ENCODE measurements at places on chromosomes 13 and 19.

DNA sequence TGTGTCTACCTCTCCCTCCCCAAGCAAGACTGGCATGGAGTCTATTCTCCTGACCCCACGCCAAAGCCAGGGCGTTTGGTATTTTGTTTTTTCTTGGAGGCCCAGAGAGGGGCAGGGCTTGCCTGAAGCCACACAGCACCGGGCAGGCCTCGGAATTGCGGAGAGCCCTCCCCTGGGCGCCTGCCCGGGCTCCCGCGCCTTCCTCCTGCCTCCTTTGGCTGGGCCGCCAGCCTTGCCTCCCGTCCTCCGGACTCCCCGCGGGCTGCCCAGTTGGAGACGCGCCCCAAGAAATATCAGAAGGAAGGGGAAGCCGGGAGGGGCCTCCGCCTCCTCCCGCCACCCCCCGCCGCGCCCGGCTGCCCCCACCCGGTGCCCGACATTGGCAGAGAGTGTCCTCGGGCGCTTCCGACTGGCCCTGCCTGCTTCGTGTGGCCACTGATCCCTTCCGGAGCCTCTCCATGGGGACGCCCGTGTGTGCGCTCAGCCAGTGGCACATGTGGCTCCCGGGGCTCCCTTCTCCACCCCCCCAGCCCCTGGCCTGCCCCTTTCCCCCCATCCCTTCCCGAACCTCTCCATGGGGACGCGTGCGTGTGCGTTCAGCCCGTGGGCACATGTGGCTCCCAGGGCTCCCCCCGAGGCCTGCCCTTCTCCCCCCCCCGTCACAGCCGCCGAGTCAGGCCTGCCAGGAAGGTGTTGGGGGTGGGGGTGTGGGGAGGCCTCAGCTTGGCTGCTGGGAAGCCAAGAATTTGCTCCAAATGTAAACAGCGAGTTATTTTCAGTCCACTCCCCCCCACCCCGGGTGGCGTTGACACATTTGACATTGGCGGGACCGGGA, 37.3 kb downstream of the NFIC start:
- DNase-seq, result peak; percentile 93

- DNase-seq, result no peak
Measured at GRCh38 chr19:35383536-35383935, 12.7 kb downstream of the GPR42 start.

GRCh38 chr13:100128373-100128772, 39.5 kb downstream of the PCCA start:
- no peak for DNase-seq

DNA sequence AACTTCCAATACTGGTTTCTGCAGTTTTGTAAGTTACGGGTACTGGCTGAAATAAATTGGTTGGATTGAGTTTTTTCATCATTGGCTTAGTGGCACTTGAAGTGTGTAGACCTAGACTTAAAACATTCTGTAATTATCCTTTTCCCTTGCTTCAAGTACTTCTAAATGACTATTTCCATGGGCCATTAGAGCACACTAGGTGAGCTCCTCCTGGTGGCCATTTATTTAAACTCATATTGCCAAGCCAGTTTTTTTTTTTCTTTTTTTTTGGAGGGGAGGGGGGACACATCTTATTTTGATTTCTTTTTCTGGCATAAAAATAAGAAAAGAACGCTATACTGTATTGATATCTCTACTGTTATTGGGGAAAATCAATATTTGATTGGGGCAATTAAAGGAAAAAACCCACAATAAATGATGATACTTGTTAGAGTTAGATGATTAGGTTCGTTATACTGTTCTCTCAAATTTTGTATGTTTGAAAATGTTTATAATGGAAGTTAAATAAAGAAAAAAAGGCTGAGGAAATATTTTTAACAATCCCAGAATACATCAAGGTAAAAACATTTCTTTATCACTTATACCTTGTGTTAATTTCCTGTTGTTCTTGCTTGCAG, 82.9 kb downstream of the PDS5B start:
- no peak for DNase-seq

DNA sequence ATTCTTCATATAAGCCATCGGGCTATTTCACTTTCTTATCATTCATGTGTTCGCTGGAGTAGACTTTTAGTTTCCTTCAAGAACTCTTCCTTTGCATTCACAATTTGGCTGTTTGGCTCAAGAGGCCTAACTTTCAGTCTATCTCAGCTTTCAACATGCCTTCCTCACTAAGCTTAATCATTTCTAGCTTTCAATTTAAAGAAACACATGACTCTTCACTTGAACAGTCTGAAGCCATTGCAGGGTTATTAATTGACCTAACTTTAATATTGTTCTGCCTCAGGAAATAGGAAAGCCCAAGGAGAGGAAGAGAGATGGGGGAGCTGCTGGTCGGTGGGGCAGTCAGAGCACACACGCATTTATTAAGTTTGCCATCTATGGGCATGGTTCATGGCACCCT, 158.1 kb downstream of the SUCLA2 start:
- no peak for DNase-seq

DNA sequence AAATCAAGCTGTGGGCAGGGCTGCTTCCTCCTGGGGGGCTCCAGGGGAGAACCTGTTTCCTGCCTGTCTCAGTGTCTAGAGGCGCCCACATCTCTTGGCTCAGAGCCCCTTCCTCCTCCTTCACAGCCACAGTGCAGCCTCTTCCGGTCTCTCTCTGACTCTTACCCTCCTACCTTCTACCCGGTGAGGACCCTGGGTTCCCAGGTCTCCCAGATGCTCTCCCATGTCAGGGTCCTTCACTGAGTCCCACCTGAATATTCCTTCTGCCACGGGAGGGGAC, 153.1 kb downstream of the KDM4B start:
- no peak for DNase-seq

- peak; percentile 82 for DNase-seq
Measured at GRCh38 chr13:104984296-104984818, 1551.1 kb downstream of the EFNB2 start.

- no peak for DNase-seq
Measured at GRCh38 chr13:97875911-97876310, 77.6 kb upstream of the IPO5 start.

DNA sequence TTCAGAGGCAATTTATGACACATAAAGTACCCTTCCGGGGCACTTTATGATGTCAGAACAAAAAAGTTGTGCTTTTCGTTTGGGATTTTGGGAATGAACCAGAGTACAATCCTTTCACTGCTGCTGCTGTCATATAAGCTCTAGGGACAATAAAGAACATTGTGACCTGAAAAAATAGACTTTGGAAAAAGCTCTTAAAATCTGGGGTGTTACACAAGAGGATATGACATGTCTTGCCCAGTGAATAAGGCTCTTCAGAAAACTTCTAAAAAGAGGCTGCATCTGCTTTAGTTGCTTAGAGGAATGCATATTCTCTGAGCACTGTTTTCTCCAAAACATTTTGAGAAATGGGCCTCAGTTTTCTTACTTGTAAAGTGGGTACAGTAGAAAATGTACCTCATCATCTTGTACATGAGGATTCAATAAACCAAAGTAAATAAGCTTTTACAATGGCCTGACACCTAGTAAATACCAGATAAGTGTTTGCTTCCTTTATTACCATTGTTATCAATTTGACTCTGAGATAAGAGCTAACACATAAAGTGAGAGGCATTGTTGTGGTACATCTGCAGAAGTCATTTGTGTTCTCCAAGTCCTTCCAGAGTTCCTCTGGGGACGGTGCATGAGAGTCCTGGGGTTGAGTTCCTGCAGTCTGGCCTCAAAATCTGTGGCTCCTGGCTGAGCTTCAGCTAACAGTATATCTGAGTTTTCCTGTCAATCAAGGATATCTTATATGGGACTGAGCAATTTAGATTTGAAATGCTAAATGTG, 67.4 kb upstream of the EDNRB start:
- DNase-seq, result no peak

DNA sequence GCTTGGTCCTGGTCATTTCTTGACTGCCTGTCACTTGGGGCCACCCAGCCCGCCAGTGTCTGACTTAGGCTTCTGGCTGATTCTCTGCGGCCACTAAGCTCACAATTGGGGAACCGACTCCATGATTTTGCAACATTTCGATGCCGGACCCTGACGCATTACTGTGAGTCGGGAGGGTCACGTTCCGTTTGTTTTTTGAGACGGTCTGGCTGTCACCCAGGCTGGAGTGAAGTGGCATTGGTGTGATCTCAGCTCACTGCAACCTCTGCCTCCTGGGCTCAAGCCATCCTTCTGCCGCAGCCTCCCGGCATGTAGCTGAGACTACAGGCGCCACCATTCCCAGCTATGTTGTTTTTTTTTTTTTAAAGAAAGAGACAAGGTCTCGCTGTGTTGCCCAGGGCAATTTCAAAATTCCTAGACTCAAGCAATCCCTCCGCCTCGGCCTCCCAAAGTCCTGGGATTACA, 3.2 kb upstream of the ADAT3 start:
- no peak for DNase-seq

DNA sequence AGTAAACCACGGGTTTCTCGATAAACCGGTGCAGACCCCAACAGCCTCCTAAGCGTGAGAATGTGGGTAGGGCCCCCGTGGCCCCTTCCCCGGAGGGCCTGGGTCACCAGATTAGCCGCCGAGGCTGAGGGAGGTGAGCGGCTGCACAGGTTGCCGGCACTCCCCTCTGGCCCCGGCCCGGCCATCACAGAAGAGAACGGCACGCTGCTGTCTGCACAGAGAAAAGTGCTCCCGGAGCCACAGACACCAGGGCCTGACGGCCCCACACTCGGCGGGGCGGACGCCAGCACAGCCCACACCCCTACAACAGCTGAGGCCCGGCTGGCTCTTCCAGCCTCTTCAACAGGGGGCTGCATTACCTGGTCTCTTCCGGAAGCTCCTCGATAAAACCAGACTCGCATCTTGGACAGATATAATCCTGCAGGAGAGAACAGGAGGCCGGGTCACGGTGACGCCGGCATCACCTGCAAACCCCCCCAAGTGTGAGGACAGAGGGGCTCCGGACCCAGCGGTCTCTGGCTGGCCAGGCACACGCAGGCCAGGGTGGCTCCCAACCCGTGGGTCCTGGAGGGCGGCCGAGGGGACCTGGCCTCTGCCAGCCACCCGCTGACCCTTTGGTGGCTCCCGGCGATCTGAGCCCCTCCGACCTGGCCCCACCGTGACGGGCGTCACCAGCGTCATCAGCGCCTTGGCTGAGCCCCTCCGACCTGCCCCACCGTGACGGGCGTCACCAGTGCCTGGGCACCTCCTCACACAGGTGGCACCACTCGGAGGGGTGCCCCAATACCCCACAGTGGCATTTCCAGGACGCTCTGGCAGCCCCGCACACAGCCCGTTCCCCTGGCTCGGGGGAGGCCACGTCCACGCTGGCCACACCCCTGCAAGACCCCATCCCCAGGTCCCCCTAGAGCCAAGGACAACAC, 10.3 kb downstream of the RNF126 start:
- no peak for DNase-seq

- DNase-seq, result peak; percentile 50
Measured at GRCh38 chr19:4897146-4897545, 5.5 kb downstream of the ARRDC5 start.

DNA sequence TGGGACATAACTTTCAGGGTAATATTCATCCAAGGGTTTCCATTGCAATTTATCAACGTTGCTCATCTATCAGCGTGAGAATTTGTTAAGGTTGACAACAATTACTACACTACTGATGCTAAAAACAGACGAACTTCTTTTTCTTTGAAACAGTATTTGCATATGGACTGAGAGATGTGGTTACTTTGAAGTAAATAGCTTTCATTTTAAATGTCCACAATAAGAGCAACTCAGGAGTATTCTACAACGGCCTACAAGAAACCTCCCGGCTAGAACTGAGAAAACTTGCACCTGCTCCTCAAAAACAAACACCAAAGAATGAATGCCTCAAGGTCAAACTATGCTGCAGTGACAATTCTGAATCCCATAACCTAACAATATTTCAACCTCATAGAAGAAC, 238.4 kb downstream of the IRS2 start:
- no peak for DNase-seq

DNA sequence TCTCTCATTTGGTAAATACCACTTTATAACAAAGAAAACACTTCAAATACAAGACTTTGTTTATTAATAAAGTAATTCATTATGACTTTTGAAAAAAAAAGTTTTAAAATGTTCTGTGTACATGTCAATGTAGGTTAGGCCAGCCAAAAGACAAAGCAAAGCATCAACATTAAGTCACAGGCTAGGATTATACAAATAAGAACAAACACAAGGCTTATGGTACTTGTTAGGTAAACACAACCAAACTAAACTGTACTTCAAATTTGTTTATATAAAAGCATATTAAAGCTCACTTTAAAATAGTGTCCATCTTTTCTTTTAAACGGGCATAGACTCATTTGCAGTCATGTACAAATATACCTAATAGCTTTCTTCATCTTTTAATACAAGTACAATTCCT, 86.6 kb downstream of the ZDHHC20 start:
- no peak for DNase-seq

- no peak for DNase-seq
Measured at GRCh38 chr13:43319617-43320444, 296.4 kb downstream of the DNAJC15 start.

GRCh38 chr19:30046522-30046921, 104.5 kb downstream of the URI1 start:
- no peak for DNase-seq

GRCh38 chr19:51480590-51480989, 2.3 kb downstream of the CEACAM18 start:
- no peak for DNase-seq

GRCh38 chr13:66559093-66559492, 671.0 kb downstream of the PCDH9 start:
- no peak for DNase-seq

GRCh38 chr19:16797876-16798275, 31.3 kb upstream of the SIN3B start:
- DNase-seq, result no peak

GRCh38 chr19:33554821-33555220, 33.2 kb upstream of the PEPD start:
- no peak for DNase-seq

DNA sequence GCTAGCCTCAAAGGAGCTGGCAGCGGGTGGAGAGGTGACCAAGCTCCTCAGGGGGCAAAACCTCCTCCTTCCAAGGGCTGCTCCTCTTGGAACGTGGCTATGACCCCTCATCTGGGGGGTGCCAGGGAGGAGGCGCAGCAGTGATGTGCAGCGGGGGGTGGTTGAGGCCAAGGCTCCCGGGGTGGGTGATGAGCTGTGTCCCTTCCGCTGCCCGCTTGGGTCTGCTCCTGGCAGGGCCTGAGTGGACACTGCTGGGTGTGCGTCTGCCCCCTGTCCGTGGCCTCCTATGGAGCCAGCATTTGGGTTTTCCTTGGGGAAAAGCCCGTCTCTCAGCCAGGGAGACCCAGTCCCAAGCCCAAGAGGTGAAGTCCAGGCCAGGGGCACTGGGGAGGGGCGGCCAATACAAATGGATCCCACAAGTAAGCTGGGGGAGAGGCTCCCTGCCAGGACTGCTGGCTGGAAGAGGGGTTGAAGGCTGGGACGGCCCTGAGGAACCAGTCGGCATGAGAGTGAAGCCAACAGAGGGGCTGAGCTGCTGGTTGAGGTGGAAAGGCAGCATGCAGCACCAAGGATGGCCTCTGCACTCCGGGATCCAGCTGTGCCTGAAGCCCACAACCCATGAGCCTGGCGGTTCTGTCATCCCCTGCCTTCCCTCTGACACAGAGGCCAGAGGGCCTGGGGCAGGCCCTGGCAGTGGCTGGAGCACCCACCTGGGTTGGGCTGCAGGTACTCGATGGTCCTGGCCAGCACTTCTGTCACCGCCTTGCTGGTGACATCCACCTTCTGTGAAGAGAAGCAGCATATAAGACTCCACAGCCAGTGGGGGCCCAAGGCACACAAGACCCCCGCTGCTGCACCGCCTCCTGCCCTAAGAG, 22.7 kb downstream of the MPND start:
- DNase-seq, result no peak
